ENCODE measurements at places on chromosomes 13 and 19.

GRCh38 chr13:56424246-56424645, 716.5 kb upstream of the PRR20A start:
- peak; percentile 2 for DNase-seq

DNA sequence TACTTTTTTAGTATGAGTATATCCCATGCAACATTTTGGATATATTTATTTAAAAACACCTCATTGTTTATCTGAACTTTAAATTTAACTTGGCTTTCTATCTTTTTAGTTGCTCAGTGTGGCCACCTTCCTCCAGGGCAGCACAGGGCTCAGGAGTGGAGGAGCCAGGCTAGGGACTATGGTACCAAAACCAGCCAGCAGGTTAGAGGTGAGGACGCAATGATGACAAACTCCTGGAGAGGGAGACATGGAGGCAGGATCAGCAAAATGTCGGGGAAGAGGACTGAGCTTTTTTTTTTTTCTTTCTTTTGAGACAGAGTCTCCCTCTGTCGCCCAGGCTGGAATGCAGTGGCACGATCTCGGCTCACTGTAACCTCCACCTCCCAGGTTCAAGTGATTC, 29.6 kb upstream of the CALM3 start:
- peak; percentile 56 for DNase-seq

- DNase-seq = peak; percentile 54
Observed at GRCh38 chr13:113863524-113864272, at the start of gene GAS6. GAS6 (minus strand) TSS chr13:113864076; CDS start chr13:113863920, 156 bp downstream.

GRCh38 chr13:94419304-94419924, 60.1 kb downstream of the DCT start:
- DNase-seq = no peak

- DNase-seq = no peak
Observed at GRCh38 chr19:38070573-38070972, 153.4 kb downstream of the DPF1 start.

GRCh38 chr13:40629678-40630384, 36.6 kb downstream of the FOXO1 start:
- no peak for DNase-seq

GRCh38 chr13:23688336-23688735, 118.1 kb downstream of the TNFRSF19 start:
- DNase-seq = no peak

DNA sequence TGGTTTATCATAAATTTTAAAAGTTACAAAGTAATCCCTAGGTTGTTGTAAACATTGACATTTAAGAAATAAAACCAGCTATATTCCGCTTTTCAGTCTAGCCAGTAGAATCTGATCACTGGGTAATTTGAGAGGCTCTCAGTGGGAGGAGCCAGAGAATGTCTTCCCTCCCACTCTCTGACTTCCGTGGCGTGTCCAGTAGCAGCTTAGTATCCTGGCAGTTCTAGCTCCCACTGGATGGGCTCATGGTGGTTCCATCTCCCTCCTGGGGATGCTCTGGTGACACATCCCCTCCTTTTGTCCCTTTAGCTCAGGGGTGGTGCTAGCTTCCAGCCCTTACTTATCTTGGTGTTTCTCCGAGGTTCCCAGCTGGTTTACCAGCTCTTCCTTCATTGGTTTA, 34.5 kb downstream of the MTUS2 start:
- no peak for DNase-seq

GRCh38 chr19:42471554-42472249, 29.0 kb upstream of the CXCL17 start:
- no peak for DNase-seq

- peak; percentile 54 for DNase-seq
Observed at GRCh38 chr13:50124536-50125303, 109.5 kb downstream of the KCNRG start.

GRCh38 chr19:33175886-33176669, 18.1 kb upstream of the LRP3 start:
- DNase-seq = peak; percentile 39

GRCh38 chr19:16441661-16442162, 30.1 kb downstream of the EPS15L1 start:
- peak; percentile 35 for DNase-seq

GRCh38 chr13:43387880-43388279, 364.5 kb downstream of the DNAJC15 start:
- no peak for DNase-seq

DNA sequence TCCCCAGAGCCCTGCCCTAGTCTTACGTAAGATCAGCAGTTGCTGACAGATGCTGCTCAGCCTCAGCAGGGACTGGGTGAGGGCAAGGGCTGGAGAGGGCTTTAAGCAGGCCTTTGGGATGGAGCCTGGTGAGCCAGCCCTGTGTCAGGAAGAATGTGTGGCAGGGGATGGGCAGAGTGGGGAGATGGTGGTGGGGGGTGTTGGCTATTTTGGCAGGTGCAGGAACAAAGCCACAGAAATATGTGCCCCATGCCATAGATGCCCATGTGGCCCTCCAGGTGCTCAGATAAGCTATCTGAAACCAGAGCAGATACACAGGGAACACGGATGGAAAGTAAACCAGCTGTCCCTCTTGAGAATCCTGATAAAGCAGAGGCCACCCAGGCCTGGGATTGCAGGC, 1325.0 kb downstream of the UQCRFS1 start:
- DNase-seq = no peak

- DNase-seq = no peak
Observed at GRCh38 chr13:24540236-24541126, 27.9 kb upstream of the PARP4 start.
